HT1080 (cell line): ENCODE measurements at places on chromosomes 12 and 14.

DNA sequence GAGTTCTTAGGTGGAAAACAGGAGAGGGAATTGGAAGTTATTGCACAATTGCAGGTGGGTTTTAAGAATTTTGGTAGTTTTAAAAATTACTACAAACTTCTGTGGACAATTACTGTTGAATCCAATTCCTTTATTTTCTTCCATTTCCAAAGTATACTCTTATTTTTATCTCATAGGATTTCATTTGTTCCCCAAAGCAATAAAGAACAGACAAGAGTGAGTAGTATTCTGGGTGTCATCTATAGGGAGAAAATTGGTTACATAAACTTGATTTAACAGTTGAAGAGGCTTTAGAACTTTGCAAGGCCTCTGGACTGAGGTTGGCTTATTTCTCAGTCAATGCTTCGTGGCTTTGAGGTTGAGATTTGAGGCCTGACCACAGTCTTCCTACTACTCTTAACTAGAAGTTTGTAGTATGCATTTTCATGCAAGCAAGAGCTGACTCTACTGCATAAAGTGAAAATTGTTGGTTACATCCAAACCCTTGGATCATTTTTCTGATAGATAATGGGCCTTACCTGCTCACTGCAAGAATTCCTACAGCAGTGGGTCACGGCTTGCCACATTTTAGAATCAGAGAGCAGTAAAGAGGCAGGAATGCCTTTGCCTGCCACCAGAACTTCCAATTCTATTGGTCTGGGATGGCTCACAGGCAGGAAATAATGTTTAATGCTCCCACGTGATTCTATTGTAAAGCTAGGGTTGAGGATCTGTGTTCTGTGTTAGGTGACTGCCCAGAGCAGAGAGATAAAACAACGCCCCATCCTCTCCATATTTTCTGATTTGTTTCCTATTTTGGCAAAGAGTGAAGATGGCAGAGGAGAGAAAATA, 270.5 kb downstream of the TTC6 start:
- no peak for DNase-seq

DNA sequence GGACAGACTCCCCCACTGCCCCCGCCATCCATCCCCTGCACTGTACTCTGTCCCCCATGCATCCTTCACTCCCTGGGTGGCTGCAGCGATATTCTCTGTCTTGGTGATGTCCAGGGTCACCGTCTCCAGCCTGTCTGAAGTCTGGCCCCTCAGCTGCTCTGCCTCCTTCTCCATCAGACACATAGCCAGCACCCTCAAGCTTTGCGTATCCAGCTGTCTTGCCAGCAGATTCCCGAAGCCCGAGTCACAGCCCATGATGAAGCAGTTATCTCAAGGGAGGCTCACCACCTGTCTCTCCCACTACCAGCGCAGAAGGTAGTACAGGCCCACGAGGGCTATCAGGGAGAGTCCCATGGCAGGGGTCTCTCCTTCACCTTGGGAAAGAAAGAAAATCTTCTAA, 77.8 kb downstream of the HSD17B6 start:
- DNase-seq = no peak

DNA sequence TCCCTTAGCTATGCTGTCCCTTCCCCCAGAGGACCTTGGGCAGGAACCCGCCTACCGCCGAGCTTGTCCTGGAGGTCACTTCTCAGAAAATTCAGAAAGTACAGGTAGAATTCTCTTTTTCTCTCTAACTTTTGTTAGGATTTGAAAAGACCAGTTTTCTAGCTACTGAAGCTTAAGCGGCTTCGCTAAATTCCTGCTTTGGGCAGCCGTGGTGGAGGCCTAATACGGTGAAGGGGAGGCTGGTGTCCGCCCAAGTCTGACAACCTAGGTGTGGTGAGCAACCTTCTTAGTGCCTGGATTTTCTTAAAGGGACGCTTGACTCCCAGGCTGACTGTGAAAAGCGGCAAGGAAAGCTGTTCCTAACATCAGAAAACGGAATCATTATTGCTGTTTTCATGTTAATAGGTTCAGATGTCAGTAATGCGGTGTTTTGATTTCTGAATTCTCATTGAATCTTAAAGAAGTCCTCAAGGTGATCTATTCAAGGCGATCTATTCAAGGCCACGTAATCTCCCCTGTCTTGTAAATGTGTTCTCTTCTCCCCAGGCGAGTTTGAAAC, 835 bp downstream of the FGD4 start:
- no peak for DNase-seq

GRCh38 chr12:13209436-13210235, 13.1 kb downstream of the EMP1 start:
- no peak for DNase-seq

DNA sequence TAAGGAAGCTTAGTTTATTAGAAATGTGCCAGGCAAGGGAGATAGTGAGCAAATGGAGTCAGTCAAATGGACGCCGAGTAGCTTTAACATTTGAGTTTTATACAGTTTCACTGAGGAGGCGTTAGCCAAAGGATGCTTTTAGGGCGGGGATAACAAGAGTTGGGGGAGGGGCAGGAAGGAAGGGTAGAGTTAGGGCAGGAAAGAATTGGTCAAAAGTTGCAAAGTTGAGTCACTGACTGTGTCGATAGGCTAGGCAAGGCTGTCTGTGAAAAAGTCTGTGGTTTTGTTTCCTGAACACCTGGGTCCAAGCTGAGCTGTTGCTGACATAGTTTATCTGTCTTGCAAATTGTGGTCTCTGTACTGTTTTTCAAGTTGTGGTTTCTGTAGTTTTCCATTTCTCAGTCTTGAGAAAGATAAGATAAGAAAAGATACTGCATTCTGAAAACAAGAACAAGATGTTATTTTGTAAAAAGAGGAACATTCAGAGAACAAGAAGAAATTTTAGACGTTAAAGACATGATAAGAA, 62.6 kb upstream of the RESF1 start:
- peak; percentile 63 for DNase-seq

GRCh38 chr12:6552140-6552551, 3.7 kb downstream of the IFFO1 start:
- peak; percentile 56 for DNase-seq

DNA sequence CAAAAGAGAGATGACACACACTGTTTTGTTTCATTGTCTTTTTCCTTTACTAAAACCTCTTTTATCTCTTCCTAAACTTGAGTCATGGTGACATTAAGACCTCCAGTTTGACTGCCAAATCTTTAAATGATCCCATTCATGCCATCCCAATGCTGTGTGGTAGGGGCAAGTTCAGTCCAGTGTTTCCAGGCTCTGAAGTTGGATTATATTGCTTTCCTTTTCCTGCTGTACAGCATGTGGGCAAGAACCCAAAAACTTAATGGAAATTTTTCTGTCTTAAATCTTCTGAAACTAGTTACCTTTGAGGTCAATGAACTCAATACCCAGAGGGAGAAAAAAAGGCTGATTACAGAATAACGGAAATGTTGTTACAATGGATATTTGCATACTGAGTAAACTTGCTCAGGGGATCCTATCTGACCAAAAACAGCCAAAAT, 187.1 kb upstream of the FAR2 start:
- peak; percentile 7 for DNase-seq

DNA sequence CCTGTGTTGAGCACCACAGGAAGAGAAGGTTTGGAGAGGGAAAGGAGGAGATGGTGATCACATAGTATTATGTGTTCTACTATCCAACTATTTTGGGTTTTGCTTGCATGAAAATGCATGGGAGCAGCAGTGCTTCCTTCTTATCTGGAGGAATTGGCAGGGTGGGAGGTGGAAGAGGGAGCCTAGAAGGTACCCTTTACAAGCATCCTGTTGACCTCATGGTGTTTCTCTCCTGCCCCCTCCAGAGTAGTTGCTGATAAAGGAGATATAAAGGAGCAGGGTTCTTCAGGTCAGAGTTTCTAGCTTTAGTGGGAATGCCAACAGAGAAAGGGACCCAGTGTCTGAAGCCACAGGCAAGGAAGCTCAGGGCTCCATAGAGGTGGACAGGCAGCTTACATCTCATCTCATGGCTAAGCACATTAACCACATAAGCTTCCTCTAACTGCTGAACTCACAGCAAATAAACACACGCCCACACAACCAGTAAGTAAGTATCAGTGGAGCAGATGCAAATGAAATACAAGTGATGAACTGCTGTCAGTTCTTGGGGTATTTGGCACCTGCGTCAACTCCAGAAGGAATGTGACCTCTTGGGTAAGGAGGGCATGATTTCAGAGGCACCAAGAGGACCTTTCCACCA, 174.2 kb upstream of the SLC38A2 start:
- no peak for DNase-seq
